ENCODE measurements at places on chromosomes 11 and 22.

DNA sequence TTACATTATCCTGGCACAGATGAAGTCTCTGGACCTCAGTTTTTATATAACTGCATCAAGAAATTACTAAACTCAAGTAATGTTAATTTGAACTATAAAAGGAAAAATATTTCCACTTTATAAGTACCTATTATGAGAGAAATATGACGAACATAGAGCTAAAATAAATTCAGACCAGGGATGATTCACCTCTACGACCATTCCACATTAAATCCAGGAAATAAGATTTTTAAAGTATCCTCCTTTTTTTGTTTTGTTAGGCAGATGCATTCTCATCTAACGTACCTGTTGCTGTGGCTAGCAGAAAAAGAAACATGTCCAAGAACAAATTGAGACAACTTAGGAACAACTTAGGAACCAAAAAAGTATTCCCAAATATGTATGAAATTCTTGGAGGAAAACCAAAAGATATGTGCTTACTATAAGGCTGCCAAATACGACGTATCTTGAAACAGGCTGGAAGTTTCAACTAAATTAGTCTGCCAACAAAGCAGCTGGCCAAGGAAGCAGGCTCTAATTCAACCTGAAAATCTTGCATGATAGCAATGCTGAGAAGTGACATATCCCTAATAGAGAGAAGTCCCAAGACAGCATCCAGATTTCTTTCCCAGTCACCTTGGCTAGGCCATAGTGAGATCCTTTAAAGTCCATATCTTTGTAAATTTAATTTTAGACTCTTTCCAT, 15.7 kb downstream of the SPTY2D1 start:
- no peak for DNase-seq

DNA sequence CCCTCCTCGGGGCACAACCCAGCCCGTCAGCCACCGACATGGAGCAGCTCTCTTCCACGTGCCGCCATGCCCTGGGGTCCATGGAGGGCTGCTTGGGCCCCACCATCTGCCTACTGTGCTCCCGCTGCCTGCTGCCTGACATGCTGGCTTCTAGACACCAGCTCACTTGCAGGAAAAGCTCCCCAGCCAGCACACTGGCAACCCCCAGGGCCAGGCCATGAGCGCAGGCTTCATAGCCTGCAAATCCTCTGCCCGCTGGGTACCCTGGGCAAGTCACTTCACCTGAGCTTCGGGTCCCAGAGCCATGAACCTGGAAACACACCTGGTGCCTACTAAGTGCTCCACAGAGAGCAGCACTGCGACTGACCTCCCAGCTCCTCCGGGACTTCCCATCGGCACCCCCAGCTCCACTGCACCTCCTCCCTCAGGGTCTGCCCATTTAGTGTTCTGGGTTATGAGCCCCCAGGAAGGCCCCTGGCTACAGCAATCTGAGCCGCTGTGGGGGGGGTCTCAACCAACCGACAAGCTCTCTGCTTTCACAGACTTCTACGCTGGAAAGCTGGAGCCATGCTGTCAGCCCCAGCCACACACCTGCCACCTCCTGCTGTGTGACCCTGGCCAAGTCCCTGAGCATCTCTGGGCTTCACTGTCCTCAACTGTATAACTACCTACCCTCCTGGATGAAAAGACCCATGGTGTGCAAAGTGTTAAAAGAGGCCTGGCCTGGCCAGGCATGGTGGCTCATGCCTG, 139.2 kb downstream of the CRYBB2 start:
- DNase-seq, result no peak

GRCh38 chr11:128688031-128688713, 5.7 kb upstream of the FLI1 start:
- DNase-seq, result no peak

DNA sequence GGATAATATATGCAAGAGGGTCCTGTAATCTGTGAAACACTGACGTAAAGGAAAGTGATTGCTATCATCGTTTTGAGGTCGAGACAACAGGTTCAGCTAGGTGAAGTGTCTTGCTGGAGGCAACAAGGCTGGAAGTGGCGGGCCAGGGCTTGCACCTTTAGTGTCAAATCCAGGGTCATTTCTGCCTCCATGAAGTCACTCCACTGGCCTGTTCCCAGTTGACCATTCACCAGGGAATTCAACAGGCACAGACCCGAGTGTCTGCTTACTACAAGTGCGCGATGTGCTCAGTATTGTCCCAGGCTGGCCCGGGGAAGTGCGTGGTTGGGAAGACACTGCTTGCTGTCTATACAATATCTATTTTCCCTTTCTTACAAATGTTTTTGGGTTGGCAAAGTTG, 225.0 kb downstream of the CEP164 start:
- DNase-seq, result no peak

DNA sequence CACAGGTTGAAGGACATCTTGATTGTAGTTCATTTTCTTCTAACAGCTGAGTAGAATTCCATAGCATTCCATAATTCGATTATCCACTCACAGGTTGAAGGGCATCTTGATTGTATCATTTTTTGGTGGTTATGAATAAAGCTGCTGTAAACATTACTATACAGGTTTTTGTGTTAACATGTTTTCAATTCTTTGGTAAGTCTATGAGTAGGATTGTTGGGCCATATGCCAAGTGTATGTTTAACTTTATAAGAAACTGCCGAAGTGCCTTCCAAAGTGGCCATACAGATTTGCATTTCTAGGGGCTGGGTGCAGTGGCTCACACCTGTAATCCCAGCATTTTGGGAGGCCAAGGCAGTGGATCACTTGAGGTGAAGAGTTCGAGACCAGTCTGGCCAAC, 44.6 kb downstream of the ANKRD42 start:
- DNase-seq, result no peak

- no peak for DNase-seq
Observed at GRCh38 chr11:118443590-118444218, 7.4 kb downstream of the KMT2A start.

Data from esophagus squamous epithelium (tissue), 5 donors.